Thyroid gland (tissue), 4 donors: ENCODE measurements at places on chromosomes 16 and 17. TPM values are rescaled to one million over a fixed set of nuclear protein-coding genes. Genes with fewer than 3 reads are reported as not detected.

The GCGR gene
- total RNA-seq = not detected

GRCh38 chr16:84548971-84549844 is 44.7 kb upstream of the MEAK7 start:
- H3K36me3 ChIP-seq = no peaks in the 10 kb centered on the region
- no peak for DNase-seq
- H3K4me3 ChIP-seq = no peak overlapping the region

The HID1 gene
- 19.4 TPM for total RNA-seq

The FSCN2 gene
- 14.4 TPM for total RNA-seq

DNA sequence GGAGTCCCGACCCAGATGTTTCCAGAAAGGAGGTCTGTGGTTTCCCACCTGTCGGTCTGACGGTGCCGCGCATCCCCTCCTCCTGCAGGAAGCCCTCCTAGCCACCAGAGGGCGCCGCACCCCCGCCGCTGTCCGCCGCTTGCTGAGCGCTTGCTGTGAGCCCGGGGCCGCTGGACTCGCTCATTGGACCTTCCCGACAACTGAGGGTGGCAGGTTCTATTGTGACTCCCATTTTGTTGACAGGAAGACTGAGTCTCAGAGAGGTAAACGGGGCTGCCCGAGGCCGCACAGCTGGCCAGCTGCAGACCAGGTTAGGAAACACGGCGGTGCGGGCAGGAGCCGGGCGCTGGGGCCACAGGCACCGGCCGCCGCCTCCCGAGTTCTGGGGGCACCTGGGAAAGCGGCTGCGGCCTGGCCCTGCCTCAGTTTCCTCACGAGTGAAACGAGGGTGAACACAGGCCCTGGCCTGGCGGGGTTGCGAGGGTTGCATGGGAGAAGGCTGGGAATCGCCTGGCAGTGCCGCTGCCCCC is 191.1 kb upstream of the CIBAR2 start:
- H3K36me3 ChIP-seq = no peaks in the 10 kb centered on the region
- no peaks in the 10 kb centered on the region for H3K27me3 ChIP-seq
- H3K4me3 ChIP-seq = no peak overlapping the region
- H3K4me1 ChIP-seq = peaks cover 27% of the 10 kb centered on the region
- peak; percentile 65 for DNase-seq

- H3K4me3 ChIP-seq = no peak overlapping the region
- no peak for DNase-seq
- no peaks in the 10 kb centered on the region for H3K27me3 ChIP-seq
- H3K36me3 ChIP-seq = no peaks in the 10 kb centered on the region
Measured at GRCh38 chr17:77356109-77356689, 215.4 kb downstream of the SEC14L1 start.

The DHRS7C gene
- not detected for total RNA-seq

The SNX20 gene
- 1.7 TPM for total RNA-seq

DNA sequence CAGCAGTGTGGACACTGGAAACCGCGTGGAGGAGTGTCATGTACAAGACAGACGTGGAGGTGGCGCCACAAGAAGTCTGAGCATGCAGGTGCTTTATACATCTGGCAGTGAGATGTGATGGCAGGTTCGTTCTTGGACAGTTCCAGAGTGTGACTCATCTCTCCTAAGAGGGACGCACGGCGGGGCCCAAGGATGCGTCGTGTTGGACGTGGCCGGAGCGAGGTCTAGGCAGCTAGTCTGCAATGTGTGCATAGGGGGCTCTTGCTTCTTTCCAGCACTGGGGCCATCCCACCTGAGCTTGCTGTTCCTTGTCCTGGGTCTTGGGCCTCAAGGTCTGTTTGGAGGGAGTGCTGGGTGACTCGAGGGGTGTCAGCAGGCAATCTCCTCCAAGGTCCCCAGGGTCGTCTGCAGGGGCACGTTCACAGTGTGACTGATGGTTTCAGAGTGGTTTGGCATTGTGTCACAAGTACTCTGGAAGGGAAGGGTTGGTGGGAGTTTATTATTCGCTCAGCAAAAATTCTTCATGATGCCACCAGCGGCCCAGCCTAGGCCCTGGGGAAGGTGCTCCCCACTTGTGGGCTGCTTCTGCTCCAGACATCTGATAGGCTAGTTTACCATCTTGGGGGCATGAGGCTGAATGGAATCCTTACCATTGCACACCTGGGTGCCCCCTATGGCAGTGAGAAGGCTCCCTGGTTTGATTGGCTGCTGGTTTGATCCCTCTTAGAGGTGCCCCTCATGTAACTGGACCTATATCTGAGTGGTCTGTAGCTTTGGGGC is 22.1 kb downstream of the SPACA3 start:
- H3K4me1 ChIP-seq = no peaks in the 10 kb centered on the region
- no peak overlapping the region for H3K4me3 ChIP-seq
- H3K27me3 ChIP-seq = no peaks in the 10 kb centered on the region

The RAB26 gene
- total RNA-seq = not detected

The PPM1E gene
- not detected for total RNA-seq

- no peaks in the 10 kb centered on the region for H3K36me3 ChIP-seq
- peaks cover 35% of the 10 kb centered on the region for H3K4me1 ChIP-seq
- no peak overlapping the region for H3K27ac ChIP-seq
- H3K27me3 ChIP-seq = no peaks in the 10 kb centered on the region
Measured at GRCh38 chr17:1997289-1997926, 27.7 kb downstream of the RTN4RL1 start.
